Stimulated activated CD4-positive, alpha-beta T cell treated with anti-CD3 and anti-CD28 coated beads, Interleukin-4, amount 100 ng/mL, for 48 hours (primary cell): ENCODE measurements at places on chromosomes 2 and 18.

GRCh38 chr2:36451512-36451911 lies 95.9 kb downstream of the CRIM1 start:
- DNase-seq, result no peak

DNA sequence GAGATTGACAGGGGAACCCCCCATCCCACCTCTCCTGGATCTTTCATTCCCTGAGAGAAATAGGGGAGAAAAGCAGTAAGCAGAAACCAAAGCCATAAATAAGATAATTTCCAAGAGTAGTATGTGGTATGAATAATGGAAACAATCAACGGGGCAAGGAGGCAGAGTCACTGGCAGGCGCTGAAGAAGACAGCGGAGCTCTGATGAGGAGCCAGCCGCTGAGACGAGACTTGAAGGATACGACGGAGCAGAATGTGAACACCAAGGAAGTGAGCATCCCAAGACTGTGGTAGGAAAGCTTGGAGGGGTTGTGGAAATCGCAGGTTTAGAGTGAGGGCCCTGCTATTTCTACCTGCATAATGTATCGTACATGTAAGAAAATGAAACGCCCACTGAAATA lies 93.6 kb upstream of the CBLN2 start:
- no peak for DNase-seq

- no peak for DNase-seq
Observed at GRCh38 chr18:35511833-35512232, 14.1 kb upstream of the INO80C start.

GRCh38 chr2:152411154-152411553 lies 76.2 kb downstream of the FMNL2 start:
- DNase-seq, result no peak

- no peak for DNase-seq
Observed at GRCh38 chr2:88230911-88231310, 60.8 kb downstream of the THNSL2 start.

GRCh38 chr2:175293776-175294175 lies 112.3 kb upstream of the ATP5MC3 start:
- DNase-seq, result no peak

DNA sequence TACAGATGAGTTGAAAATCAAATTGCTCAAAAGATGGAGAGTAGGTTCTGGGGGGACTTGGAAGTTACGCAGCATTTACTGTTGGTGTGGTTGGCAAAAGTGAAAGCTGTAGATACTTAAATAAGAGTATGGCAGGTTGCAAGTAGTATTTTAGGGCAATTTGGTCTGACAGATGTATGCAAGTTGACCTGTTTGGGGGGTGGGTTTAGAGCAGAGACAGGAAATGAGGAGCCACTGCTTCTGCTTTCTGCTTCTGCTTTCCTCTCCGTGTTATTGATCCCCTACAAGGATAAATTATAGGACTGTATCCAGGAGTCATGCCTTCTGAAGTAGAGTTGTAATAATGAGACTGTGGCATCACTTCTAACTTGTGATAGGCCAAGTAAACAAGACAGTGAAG lies 71.2 kb downstream of the EPAS1 start:
- no peak for DNase-seq

GRCh38 chr2:153408710-153409385 lies 69.7 kb downstream of the RPRM start:
- DNase-seq, result no peak

GRCh38 chr2:190766174-190766572 lies 114.4 kb upstream of the GLS start:
- no peak for DNase-seq

DNA sequence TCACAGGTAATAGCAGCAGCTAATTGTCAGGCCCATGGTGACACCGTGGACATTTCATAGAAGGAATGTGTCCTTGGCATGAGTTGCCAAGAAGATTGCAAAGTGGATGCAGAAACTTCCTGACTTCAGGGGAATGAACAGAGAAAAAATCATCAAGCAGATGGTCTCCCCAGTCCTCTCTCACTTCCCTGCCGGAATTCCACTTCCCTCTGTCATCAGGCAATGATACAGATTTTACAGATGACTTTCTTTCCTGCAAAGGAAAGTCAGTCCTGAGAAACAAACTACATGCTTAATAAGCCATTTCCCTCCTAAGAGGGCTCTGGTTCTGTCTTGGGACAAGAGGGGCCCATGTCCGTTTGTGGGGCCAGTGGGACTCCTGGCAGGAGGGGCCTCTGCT lies 45.7 kb downstream of the KCNF1 start:
- DNase-seq, result no peak

GRCh38 chr2:172082105-172082943 lies 3.0 kb upstream of the DLX1 start:
- no peak for DNase-seq

- DNase-seq, result no peak
Observed at GRCh38 chr2:152874955-152875354, 156.5 kb downstream of the ARL6IP6 start.

GRCh38 chr2:157466764-157467163 lies 22.9 kb upstream of the CYTIP start:
- no peak for DNase-seq

GRCh38 chr2:102014041-102014345 lies 22.2 kb downstream of the IL1R2 start:
- no peak for DNase-seq

DNA sequence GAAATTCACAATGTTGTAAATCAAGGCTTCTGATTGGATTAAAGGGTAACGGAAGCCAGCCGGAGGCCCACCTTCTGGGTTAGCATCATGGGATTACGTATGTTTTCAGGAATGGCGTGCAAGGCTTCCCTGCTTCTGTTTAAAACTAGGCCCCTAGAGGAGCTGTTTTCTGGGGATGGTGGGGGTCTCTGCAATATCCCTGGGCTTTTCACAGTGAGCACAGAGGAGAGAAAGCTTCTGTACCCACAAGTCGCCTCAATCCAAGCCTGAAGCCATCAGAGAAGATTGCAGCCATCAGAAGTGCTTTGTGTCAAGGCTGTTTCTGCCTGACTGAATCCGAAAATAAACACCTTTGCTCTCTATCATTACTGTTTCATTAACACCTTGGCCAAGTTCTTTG lies 226.9 kb upstream of the SMIM21 start:
- DNase-seq, result no peak

DNA sequence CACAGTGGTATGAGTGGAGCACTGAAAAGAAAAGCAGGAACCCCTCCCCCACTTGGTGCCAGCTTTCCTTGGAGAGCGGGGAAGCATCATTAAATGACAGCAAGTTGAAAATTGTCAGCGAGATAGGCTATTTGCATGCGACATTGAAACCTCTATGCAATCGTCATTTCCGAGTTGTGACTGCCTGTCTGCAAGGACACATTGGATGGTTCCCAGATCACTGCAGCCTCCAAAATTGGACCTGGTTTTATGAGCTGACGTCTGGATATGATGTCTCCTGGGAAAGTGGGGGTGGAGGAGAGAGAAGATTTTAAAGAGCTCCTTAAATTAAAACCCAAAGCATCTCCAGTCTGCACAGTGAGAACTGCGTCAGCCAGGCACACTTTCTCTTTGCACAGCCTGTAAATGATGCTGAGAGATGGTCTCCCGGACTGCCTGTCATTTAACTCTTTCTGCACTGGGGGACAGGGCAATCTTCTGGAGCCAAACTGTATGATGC lies 57.8 kb upstream of the KIF5C start:
- DNase-seq, result no peak

DNA sequence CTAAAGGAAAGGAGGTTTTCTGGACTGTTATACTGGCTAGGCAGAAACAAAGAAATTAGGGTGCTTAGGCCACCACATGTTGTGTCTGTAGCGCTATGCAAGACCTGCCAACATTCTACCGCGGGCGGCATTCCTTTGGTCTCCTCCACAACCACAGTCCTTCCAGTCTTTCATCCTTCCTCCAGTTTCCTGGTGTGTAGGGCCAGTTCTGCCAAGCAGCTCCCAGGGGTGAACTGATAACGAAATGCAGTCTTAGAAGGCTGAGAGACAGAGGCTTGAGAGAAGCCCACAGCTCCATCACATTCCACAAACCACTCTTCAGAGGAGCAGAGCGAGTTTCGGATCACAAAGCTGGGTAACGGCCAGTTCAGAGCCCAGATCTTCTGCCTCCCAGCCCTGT lies 19.5 kb upstream of the CXXC1 start:
- DNase-seq, result no peak

DNA sequence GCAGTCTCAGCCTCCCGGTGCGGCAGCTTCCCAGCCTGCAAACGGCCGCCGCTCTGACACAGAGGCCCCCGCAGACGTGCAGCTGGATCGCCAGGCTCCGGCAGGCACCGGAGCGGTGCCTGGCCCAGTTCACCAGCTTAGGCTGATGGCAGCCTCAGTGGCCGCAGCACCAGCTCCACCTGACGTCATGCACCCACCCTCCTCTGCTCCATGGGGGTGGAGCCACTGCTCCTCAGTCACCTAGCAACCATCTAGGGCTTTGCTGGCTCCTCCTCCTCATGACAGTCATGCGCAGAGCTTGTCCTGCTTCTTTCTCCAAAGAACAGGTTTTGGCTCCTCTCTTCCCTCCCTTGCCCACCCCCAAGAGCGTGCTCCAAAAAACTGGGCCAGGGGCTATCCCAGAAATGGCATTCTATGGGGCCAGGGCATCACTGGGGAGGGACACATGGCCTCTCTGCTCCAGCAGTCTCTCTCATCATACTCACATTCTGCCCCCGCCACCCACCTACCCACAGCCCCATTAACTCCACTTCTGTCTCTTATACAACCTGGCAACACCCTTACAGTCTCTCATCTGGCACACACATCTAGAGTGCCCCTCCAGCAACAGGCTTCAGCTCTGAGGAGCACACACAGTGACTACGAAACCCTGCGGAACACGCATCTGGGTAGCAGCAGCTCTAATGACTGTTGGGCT lies 5.5 kb downstream of the DCTN1 start:
- no peak for DNase-seq

DNA sequence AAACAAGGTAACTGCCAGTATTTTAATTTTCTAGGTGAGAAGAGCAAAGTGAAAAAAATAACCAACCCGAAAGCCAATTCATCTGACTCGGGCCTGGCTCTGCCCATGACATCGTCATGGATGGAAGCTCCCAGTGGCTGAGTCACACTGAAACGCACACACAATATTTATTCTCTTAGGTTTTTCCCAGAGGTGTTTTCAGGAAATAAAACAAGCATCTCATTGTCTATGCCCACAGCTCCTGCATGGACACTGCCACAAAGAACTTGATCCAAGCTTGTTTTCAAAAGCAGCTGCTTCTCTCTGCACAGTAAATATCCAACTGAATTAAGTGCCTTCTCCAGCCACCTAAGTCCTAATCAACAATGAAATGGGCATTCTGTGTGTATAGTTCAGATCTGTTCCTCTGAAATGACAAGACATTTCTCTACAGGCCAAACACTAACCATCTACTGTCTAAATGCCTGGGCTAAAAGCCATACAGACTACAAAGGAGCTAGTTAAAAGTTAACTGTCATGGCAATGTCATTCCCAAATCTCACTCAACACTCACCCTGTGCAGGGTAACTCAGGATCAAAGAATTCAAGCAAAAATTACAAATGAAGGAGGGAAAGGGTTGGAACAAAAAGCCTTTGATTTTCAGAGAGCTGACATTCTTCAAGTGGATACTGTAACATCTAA lies 62.9 kb downstream of the RPL31 start:
- no peak for DNase-seq

DNA sequence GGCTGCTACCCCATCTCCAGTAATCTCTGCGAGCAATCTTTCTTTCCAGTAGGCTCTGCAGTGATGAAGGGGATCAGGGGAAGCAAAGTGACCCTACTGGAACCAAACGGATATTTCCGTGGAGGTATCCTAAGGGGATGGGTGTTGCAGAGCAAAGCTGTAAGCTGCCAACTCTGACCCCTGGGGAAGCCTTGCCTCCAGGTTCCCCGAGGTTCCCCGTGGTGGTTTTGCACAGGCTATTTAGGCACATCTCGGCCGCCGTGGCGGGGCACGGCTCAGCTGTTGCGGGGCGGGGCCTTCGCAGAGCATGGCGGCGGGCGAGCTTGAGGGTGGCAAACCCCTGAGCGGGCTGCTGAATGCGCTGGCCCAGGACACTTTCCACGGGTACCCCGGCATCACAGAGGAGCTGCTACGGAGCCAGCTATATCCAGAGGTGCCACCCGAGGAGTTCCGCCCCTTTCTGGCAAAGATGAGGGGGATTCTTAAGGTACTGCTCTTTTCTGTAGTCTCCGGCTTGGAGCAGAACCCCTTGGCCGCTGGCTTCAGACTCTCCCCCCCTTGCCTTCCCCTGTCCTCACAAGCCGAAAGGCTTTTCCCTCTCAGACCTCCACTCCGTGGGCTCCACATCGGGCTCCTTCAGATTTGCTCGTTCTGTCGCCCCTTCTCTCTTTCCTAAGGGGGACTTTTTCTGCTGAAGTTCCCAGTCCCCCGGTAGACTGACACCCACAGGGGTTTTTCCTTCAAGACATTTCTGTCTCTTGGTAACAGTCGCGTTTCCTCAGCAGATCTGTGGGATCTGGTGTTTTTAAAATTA lies at the start of gene COMMD1:
Gene COMMD1, plus strand, starts transcription at position 303 of the 814 bp plus-strand sequence. Its CDS starts 5 bp downstream, at position 308.
- peak; percentile 82 for DNase-seq

GRCh38 chr2:45132551-45132950 lies 123.3 kb upstream of the SIX2 start:
- no peak for DNase-seq

- DNase-seq, result no peak
Observed at GRCh38 chr2:120857422-120857821, 121.8 kb downstream of the GLI2 start.

- no peak for DNase-seq
Observed at GRCh38 chr2:201158111-201158929, 24.6 kb upstream of the CASP10 start.

DNA sequence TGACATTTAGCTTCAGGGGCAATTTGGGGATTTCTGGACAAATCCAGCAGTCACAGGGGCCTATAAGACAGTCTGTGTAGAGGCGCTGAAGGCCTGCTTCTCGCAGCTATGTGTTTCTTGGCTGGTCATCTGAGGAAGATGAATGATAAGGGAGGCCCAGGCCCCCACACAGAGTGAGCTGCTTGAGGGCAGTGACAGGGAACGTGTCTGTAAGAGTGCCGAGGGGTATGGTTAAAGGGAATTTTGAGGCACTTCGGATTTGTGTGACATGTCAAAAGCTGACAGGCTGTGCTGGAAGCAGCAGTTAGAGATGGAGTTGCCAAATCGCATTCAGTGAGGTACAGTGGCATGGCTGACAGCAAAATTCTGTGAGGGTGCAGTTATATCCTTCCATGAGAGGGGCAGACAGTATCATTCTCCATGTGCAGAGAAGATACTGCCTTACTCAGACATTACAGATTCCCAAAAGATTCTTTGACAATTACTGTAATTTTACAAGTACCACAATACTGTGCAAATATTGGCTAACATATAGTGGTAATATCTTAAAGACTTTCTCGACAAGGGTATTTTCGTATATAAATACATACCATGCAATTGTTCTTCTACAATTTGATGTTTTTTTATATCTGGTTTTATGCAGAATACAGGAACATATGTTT lies 74.0 kb downstream of the CERS6 start:
- no peak for DNase-seq

GRCh38 chr18:55967019-55967418 lies 379.0 kb upstream of the TCF4 start:
- DNase-seq, result no peak

- no peak for DNase-seq
Observed at GRCh38 chr18:79687806-79688205, 8.2 kb downstream of the CTDP1 start.
